ENCODE measurements at places on chromosomes 16 and 17.
A peak's percentile ranks its signal among the peaks of the same experiment; 100 is the strongest.

DNA sequence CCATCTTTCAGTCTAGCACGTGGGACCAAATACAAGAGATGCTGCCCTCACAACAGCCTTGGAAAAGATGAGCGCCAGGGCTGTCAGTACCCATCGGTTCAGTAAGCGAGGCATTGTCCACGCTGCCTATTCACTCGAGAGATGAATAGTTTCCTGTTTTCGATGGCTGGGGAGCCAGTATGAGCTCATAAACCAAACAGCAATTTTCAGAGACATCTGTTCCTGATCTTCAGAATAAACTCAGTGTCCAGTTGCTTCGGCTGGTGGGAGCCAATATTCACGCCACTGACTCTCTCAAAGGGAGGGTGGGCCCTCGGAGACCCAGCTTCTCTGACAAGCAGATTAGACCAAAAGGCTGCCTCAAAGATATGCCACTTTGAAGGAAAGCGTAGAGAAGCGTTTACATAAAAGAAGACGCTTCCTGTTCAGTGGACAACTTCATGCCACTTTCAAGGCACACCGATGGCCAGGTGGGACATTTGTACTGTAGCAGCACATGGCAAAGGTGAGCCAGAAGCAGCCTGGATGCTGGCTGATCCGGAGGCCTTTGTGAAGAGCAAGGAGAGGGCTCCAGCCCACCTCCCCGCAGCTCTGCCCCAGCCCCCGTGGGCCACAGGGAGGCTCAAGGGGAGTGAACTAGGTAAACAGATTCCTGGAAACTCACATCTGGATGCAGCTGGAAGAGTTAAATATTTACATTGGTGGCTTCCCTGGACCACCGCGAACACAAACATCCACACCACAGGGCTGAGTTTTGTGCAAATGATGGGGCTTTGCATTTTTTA, 6.0 kb downstream of the TIMM22 start:
- DNase-seq: no peak

GRCh38 chr16:56708525-56709442, 21.1 kb upstream of the NUP93 start:
- no peak for DNase-seq

DNA sequence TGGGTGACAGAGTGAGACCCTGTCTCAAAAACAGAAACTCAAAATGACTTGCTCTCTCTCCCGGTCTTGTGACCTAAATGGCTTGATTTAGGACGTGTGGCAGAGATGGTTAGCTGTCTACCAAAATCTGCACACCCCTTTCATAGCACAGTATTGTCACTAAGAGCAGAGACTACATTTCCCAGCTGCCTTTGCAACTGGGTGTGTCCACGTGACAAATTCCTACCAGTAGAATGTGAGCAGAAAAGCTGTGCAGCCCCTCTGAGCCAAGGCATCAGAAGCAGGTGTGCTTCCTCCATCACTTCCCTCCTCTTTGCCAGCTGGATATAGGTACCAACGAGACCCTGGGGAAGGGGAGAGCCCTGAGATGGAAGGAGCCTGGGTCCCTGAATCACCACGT, 25.5 kb downstream of the GPR142 start:
- DNase-seq: peak; percentile 10

- no peak for DNase-seq
Observed at GRCh38 chr17:73718912-73719311, 74.7 kb upstream of the SDK2 start.

DNA sequence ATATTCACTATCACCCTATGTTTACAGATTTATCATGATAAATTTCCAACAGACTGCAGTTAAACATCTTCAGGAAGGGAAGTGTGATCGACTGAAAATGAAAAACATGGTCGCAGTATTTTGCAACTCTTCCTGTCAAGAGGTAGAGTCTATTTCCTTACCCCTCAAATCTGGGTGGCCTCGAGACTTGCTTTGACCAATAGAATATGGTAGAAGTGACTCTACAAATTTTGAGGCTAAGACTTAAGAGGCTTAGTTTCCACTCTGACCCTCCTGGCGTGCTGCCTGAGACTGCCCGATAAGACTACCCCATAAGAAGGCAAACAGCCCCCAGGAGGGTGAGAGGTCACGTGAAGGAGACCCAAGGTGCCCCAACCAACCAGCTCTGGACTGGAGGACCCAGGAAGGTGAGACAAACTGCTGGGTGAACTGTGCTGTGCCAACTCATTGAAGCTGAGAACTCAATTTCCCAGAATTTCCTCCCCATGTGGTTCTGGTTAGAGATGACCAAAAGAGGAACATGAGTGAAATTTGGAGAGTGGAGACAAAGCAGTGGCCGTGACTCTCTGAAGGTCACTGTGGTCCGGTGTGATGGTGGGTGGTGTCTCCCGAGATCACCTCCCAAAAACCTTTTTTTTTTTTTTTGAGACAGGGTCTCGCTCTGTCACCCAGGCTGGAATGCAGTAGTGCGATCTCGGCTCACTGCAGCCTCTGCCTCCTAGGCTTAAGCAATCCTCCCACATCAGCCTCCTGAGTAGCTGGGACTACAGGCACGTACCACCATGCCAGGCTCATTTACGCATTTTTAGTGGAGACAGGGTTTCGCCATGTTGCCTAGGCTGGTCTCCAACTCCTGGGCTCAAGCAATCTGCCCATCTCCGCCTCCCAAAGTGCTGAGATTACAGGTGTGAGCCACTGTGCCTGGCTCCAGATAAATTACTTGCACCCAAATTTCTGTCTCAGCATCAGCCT, 38.2 kb upstream of the LITAF start:
- DNase-seq: peak; percentile 71

- no peak for DNase-seq
Observed at GRCh38 chr17:35479271-35479670, 30.7 kb upstream of the SLFN13 start.

DNA sequence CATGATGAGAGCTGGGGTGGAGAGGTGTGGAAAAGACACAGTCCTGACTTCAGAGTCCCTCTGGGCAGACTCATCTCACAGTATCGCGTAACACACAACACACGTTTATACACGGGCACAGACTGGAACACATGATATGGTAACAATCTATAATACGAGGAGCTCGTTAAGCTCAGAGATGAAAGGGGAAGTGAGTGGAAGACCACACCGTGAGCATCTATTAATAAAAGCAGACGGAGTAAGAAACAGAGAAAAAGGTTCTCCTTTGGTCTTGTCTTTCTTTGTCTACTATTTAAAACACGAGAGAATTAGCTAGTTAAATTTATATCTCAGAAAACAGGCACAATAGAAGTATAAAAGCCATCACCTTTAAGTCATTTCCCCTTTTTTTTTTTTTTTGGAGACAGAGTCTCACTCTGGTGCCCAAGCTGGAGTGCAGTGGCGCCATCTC, 13.5 kb downstream of the ANKRD11 start:
- peak; percentile 78 for DNase-seq

- DNase-seq: peak; percentile 22
Observed at GRCh38 chr16:56477096-56477878, 25.9 kb downstream of the OGFOD1 start.

DNA sequence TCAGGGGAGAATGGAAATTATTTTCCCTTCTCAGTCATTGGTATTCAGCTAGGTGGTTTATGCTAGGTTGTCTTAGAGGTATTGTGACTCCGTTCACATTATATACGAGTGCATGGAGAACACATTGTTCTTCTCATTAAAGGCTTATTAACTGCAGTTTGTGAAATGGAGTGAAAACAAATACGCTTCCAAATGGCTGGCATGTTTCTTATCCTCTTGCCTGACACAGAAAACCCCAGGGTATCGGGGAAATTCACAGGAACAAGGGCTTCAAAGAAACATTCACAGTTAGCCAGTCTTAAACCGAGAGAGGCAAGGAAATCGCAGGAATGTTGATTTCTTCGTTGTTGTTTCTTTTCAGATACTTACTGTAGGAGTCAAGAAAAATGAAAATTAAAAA, 1047.9 kb upstream of the RBFOX1 start:
- DNase-seq: no peak

DNA sequence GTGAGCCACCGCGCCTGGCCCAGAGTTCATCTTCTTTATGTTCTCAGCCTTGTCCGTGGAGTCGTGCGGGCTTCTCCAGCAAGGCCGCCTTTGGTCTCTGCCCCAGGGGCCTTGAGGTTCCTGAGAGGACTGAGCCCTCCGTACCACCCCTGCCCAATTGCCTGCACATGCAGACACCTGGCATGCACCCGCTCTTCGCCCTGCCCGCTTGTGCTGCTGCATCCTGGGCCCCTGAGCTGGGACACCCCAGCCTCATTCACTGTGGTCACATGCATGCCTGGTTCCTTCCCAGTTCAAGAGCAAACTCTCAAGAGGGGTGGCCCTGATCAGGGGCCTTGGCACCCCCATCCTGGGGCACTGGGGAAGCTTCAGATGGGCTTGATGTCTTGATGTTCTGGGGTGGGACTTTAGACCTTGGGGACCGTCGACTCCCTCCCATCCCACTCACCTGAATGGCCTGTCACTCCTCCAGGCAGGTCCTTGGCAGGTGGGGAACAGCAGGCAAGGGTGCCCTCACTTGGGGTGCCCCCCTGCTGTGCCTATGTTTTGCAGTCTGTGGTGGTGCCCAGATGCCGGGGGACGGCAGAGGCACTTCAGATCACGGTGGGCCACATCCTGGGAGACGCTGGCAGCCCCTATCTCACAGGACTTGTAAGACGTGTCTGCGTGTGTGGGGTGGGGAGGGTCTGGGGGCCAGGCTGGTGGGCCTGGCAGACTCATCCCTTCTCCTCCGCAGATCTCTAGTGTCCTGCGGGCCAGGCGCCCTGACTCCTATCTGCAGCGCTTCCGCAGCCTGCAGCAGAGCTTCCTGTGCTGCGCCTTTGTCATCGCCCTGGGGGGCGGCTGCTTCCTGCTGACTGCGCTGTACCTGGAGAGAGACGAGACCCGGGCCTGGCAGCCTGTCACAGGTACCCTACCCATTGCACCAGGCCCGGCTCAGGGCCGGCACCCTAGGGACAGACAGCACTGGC, 12.7 kb upstream of the SPNS2 start:
- peak; percentile 61 for DNase-seq

- DNase-seq: peak; percentile 60
Observed at GRCh38 chr16:67150833-67151396, at the start of gene B3GNT9. Gene B3GNT9, minus strand, starts transcription at chr16:67150998. Its CDS starts 513 bp downstream, at chr16:67150485.

DNA sequence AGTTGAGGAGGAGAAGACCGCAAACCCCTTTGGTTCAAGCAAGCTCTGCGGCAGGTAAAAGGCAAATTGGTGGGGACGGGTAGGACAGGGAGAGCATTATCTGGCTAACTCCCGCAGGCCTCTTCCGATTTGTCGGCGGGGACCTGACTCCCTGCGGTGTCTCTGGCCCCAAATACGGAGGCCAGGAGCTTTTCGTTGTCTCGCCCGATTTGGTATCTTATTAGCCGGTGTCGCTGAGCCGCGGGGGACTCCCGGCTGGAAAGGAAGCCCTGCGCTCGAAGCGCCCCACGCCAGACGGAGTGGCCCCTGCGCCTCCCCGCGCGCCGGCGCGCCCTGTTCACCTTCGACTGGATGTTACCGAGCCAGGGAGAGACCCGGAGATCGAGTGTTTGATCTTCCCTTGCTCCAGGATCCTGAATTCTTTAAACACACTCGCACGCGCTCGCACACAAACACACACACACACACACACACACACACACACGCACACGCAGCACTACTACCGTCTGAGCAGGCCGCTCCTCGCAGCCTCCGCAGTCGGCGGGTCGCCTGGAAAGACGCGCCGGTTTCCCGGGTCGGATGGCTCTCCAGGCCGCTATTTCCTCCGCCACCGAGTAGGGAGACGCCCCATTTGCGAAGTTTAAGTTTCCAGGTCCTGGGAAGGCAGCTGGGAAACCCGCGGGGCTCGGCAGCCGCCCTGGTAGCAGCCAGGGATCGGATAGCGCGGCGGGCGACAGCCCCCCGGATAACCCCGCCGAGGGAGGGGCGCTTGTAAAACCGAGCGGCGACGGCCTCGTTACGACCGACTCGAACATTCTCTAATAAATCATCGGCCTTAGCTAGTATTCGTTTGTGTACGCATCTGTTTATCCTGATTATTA, 3.3 kb downstream of the PRAC1 start:
- DNase-seq: peak; percentile 24

GRCh38 chr17:39641883-39642282, 4.9 kb downstream of the STARD3 start:
- DNase-seq: no peak

DNA sequence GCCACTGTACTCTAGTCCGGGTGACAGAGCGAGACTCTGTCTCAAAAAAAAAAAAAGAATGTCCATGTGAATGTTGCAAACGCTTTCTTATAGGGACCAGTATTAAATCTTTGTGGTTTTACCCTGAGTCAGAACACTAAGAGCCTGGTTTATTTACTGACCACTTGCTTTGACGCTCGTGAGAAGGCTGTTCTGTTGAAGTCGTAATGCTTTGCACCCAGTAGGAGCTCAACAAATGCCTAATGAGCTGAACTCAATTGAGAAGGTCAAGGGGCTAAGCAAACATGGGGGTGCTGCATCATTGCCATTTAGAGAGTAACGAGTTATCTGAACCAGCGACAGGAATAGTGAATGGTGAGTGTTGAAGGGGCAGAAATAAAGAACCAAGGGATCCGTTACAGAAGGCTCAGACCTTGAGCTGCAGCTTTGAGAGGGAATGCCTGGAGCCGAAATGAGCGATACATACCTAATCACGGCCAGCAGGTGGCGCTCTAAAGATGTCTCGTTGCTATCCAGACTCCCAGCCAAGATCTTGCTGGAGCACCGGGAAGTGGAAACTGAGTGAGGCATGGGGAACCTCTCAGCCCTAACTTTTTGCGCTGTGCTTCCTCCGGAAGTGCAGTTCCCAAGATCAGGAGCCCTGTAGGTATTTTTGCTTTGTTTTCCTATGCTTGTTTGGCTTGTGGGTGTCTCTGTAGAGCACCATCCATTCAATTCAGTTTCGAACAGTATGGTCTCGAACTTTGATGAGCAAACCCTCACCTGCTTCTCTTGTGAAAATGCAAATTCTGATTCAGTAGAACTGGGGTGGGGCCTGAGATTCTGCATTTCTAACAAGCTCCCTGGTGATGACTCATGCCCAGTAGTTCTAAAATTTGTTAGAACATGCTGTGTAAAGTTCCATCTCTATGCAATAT, 12.6 kb upstream of the RNF222 start:
- DNase-seq: peak; percentile 92

DNA sequence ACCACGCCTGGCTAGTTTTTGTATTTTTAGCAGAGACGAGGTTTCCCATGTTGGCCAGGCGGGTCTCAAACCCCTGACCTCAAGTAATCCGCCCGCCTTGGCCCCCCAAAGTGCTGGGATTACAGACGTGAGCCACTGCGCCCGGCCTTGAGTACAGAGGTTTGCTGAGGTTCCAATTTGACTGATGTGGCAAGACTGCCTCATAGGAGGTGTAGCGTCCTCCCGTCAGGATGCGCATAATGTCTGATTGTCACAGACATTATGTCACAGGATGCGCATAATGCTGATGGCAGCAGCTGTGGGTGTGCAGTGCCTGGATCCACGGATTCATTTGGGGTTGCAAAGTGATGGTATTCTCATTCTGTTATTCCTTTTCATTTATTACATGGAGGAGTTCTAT, 45.2 kb downstream of the HAPSTR1 start:
- DNase-seq: no peak

Measured in hematopoietic multipotent progenitor cell treated with erythropoietin and hydrocortisone succinate and interleukin-3 and kit ligand, for 4 days (in vitro differentiated cells).